Stimulated activated CD4-positive, alpha-beta T cell treated with anti-CD3 and anti-CD28 coated beads, Interleukin-2, amount 100 ng/mL, for 24 hours (primary cell): ENCODE measurements at places on chromosomes 4 and X.

DNA sequence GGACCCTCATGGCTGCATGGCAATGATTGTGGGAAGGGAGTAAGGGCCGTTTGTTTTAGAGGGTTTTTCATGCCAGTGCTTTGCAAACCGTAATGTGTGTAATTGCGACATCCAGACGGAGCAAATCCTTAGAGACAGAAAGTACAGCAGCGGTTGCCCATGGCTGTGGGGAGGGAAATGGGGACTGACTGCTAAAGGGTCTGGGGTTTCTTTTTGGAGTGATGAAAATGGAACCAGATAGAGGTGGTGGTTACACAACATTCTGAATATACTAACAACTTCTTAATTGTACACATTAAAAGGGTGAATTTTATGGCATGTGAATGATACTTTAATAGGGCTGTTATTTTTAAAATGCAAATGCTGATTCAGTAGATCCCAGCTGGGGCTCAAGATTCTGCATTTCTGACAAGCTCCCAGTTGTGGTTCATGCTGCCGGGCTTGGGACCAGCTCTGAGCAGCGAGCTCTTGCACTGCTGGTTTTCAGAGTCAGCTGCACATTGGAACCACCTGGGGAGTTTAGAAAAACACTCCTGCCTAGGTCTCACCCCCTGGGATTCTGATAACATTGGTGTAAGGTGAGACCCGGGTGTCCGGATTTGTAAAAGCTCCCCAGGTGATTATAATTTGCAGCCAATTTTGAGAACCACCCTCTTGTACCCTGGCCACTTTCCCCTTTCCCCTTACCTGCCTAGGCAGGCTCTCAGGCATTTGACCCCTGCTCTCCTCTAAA lies 47.7 kb downstream of the PRPS1 start:
- DNase-seq: no peak

DNA sequence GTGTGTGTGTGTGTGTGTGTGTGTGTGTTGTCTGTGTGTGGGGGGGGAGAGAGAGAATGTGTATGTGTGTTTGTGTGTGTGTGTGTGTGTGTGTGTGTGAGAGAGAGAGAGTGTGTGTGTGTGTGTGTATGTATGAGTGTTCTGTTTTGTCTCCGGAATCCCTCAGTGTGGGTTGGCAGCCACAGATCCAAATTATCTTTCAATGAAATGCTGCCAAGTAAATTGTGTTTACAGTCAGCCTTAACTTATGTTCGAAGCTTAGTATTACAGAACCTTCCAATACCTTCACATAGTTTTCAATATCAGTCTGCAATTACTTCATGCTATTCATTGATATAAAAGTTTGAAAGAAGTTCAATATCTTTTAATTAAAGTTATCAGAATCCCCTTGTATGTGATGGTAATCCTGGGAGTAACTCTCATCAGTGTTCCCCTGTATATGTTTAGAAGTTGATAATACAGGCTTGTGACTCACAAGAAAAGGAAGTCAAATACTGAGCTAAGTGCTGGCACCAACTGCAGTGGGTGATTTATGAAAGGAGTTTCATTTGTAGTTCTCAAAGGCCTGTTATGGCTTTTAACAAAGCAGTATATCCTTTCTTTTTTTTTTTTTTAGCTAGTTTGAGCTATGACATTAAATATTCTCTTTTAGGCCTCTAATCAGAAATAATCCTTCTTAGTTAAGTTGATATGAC lies 51.6 kb upstream of the HTR2C start:
- DNase-seq: no peak

DNA sequence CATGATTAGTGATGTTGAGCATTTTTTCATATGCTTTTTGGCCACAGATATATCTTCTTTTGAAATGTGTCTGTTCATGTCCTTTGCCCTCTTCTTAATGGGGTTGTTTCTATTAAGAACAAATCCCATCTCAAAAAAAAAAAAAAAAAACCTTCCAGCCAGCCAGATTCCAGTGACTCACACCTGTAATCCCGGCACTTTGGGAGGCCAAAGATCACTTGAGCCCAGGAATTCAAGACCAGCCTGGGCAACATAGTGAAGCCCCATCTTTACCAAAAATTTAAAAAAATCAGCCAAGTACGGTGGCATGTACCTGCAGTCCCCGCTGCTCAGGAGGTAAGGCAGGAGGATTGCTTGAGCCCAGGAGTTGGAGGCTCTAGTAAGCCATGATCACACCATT lies 5.1 kb downstream of the RAB33B start:
- no peak for DNase-seq

- DNase-seq: no peak
Observed at GRCh38 chr4:7571001-7571400, 136.3 kb upstream of the PSAPL1 start.

- no peak for DNase-seq
Observed at GRCh38 chr4:146790515-146790914, 151.8 kb downstream of the POU4F2 start.

DNA sequence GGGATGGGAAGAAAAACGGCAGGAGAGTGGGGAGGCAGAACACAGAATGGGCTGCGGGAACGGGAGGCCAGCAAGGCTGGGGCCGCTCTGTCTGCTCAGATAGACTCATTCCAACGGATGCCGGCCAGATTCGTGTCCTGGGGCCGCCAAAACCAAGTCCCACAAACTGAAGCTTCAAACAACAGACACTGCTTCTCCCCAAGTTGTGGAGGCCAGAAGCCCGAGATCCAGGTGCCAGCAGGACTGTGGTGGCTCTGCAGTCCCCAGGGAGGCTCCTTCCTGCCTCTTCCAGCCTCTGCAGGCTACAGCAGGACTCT lies 100.6 kb downstream of the ADRA2C start:
- no peak for DNase-seq

DNA sequence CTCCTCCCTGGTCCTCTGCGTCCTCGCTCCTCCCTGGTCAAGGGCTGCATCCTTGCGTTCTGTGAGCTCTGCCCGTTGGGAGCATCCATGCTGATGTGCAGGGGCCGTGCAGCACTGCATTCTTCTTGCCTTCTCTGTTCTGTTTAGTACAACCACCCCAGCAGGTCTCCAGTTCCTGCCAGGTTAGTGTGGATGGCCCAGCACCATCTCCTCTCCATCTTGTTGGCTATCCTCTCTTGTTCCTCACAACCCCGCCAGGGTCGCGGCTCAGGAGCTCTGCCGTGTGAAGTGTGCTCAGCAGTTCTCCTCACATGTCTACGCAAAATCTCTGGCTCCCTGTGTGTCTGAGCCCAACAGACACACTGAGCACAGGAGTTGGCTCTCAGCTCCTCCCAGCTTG lies 10.4 kb upstream of the MAEA start:
- no peak for DNase-seq
